ENCODE measurements at places on chromosomes 13 and 19.

GRCh38 chr19:52535771-52536447 is 8.4 kb downstream of the ZNF808 start:
- DNase-seq, result peak; percentile 91

DNA sequence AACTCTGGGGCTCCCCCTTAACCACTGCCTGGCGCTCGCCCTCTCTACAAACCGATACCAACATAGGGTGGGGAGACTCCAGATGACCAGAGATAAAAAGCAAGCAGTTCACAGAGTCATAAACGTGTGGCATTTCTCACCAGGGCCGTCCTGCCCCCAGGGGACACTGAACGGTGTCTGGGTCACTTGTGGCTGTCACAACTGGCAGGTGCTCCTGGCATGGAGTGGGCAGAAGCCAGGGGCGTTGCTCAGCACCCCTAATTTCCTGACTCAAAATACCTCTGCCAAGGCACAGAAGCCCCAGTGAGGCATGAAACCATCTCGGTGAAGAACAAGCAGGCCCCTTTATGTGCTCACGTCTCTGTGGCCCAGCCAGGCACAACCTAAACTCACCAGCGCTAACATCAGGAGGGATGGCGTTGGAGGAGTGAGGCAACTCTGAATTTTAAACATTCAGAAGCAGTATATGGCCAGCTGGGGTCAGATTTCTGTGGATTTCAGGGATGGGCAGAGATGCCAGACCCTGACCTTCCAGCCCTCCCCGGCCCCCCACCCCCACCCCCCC is 1.8 kb downstream of the PIP5K1C start:
- DNase-seq, result no peak

DNA sequence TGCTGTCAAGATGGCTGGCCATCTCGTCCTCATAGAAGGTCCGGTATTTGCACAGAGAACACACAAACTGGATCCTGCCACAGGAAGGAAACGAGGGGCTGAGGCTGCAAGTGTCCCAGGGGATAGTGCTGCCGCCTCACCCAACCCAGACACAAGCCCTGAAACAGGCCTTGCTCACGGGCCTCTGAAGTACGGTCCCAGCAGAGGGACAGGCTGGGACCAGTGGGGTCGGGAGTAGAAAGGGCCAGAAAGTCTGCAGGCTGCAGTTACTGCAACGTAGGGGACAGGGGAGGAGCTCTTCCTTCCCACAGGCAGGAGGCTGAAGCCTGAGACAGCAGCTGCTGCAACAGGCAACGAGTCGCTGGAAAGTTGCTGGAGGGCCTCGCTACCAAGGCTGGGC is 18.2 kb upstream of the AKAP8 start:
- DNase-seq, result no peak

DNA sequence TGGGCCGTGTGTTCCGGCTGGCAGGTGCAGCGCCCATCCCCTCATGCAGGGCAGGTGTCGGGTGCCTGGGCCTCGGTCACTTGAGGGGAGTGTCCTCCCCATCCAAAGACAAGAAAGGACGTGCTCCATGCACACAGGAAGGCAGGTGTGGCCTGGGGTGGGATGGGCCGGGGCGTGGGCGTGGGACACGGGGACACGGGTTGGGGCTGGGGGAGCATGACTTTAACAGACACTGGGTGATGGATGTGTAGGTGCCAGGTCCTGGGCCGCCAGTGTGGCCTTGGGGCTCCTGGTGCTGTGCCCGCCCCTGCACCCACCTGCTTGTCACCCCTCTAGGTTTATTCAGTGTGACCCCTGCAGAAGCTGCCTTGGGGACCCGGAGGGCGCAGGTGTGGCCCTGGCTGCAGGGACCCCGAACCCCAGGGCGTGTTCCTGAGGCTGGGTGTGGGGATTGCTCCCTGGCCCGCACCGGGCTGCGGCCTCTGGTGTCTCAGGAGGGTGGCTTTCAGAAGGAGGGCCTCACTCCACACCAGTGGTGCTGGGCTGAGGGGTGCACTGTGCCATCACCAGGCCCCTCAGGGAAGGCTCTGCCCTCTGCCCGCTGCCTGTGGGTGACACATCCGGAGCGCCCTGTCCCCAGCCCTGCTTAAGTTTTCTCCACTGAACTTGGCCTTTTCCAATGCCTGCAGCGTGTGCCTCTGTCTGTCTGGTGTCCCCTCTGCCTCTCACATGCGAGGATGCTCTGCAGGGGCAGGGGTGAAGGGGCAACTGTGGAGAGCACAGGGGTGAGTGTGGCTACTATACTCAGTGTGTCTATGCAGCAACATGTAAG is 5.2 kb downstream of the TMEM255B start:
- no peak for DNase-seq

DNA sequence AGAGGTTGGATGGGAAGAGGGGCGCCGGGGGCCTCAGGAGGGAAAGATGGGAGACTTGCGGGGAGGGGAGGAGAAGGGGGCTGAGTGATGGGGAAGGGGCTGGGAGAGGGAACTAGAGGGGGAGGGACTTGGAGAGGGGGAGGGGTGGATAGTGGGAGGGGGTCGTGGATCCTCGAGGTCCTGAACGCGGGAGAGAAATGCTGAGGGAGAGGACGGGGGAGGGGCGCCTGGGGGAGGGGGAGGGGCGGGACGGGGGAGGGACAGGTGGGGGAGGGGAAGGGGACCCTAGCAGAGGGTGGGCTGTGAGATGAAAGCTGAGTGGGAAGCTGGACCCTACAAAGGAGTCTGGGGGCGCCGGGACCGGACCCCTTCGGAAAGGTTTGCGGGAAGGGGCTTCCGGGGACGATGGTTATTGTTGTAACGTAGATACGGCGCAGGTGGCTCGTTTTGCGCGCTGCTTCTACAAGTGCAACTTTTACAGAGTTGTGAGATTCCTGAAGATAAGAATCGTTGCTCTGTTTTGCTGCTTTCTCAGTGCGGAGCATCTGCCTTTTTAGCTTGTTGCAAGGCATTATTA is 418 bp downstream of the ZNF444 start:
- no peak for DNase-seq

DNA sequence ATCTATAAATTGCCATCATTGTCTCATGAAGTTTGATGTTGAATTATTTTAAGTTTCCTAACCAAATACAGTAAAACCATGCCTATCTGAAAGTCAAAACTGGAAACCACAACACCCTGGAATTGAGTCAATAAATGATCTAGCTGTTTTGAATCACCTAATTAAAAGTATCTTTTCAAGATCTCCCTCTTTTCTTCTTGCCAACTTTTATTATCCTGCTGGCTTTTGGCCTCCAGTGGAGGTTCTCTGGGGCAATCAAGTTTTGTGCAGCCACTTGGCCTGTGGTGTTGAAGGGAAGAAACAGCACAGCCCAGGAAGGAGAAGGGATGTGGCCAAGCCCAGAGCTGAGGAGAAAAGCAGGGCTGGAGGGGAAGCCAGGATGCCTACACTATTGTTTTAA is 255.4 kb downstream of the COG6 start:
- DNase-seq, result no peak

- DNase-seq, result no peak
These were observed 10.7 kb downstream of the EPSTI1 start for GRCh38 chr13:42981317-42981716.

GRCh38 chr19:1455336-1456120 is 5.6 kb downstream of the APC2 start:
- peak; percentile 68 for DNase-seq

GRCh38 chr13:96490496-96490989 is 400.6 kb downstream of the HS6ST3 start:
- no peak for DNase-seq

DNA sequence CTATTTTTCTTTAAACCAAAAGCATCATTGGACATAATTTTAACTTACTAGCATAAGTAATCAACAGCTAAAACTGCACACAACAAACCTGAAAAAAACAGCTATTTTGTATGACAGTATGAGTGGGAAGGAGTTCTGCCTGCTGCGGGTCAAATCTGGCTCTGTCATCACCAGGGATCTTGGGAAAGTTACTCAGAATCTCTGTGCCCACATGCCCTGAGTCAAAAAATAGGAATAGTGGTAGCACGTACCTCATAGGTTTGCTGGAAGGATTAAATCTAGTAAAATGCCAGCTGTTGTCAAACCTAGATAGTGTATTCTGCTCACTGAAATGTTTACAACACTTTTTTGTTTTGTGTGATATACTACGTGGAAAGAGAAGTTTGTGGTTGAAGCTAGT is 1.1 kb downstream of the CLN5 start:
- no peak for DNase-seq

- no peak for DNase-seq
These were observed 8.8 kb downstream of the IGLON5 start for GRCh38 chr19:51320280-51320657.

- no peak for DNase-seq
These were observed 67.8 kb upstream of the ARHGEF7 start for GRCh38 chr13:111047326-111047725.

DNA sequence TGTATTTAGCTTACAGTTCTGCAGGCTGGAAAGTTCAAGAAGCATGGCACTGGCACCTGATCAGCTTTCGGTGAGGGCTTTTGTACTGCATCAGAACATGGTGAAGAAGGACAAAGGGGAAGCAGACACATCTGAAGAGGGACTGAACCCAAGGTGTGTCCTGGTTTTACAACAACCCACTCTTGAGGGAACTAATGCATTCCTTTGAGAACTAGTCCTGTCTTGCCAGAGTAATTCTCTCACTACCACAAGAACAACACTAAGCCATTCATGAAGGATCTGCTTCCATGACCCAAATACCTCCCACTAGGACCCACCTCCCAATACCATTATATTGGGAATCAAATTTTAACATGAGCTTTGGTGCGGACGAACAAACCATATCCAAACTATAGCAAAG is 93.6 kb downstream of the RFC3 start:
- no peak for DNase-seq

- DNase-seq, result no peak
These were observed 18.2 kb upstream of the ZMYM5 start for GRCh38 chr13:19881641-19882040.

GRCh38 chr13:98664047-98664446 is 87.1 kb upstream of the STK24 start:
- DNase-seq, result no peak

DNA sequence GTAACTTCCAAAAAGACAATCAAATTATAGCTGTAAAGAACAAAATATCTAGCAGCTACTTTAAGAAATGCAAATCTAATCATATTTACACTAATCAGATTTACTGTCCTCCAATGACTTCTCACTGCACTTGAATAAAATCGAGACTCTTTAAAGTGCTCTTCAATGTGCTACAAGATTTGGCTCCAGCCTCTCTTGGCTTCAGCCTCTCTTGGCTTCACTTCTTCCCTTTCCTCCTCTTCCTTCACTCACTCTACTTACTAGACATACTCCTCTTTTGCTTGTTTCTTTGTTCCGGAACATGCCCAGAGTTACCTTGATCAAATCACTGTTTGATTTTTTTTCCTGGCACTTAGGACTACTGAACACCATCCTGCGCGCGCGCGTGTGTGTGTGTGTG is 495.4 kb downstream of the LMO7 start:
- DNase-seq, result no peak

- no peak for DNase-seq
These were observed 58.6 kb upstream of the POSTN start for GRCh38 chr13:37657134-37657533.

DNA sequence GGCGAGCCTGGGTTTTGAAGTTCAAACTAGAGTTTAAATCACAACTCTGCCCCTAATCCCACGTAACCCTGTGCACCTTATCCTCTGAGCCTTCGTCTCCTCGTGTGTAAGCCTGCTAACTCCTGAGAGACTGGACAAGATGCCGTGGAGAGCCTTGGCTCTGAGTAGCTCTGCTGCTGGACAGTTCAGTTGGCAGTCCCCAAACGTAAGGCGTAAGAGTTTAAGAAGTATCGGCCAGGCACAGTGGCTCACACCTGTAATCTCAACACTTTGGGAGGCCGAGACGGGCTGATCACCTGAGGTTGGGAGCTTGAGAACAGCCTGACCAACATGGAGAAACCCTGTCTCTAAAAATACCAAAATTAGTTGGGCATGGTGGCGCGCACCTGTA is 4.7 kb upstream of the CD79A start:
- DNase-seq, result no peak

GRCh38 chr19:10921199-10921909 is 7.1 kb downstream of the YIPF2 start:
- DNase-seq, result no peak

DNA sequence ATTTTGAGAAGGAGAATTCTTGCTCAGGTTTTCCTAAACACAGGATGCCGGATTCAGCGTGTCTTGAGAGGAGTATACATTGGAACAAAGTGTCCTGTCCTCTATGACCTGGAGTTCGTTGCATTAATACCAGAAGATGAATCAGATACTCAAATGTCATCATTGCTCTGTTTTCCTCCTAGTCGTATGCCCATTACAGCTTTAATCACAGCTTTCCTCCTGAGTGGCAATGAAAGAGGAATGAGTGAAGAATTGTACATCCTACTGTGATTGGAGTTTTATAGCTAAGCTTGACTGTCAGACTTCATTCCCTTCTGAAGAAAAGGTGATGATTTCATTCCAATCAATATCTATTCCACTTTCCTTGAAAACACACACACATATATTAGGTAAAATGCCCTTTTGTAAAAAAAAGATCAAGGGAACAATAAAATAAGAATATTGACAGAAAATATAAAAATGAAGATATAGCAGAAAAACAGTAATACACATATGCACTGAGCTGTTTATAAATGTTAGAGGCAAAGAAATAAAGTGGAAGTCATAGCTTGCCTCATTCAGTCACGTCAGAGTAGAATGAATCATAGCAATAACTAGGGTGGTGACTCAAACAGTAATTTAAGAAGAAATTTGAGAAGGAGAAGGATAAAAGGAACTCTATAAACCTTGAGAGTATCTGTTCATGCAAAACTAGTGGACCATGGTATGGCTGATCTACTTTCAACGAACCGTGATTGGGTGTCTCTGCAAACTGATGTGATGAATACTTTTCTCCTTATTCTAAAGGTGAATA is 501.5 kb downstream of the SUCLA2 start:
- DNase-seq, result no peak

GRCh38 chr19:33818411-33818810 is 21.7 kb downstream of the KCTD15 start:
- no peak for DNase-seq

DNA sequence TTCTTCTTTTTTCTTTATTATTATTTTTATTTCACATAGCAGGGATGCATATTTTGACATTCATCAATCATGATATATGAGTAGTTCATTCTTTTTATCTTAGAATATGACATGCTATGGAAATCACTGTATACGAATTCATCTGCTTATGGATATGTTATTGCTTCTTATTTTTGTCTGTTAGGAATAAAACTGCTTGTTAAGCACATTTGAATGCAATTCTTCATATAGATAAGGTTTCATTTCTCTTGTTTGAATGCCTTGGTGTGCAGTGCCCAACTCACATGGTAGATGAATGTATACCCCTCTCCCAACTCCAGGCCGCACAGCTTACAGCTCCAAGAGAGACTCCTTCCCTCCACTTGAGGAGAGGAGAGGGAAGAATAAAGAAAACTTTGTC is 11.3 kb downstream of the ZNF776 start:
- no peak for DNase-seq

DNA sequence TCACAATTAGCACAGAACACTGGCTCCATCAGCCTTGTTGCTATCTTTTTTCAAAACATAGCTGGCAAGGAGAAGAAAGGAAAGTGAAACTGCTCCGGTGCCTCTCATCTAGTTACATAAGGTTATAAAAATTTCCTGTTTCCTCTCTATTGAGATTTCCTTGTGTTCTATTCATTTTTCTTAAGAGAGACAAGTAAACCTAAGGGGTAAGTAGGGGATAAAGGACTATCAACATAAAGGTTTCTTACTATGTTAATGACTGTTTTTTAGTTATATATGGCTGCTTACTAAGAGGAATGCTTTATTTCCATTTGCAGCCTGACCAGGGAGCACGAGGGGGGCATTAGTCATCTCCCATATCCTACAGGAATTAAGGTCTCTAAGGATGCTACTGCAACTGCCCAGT is 73.2 kb upstream of the MLNR start:
- DNase-seq, result peak; percentile 77
